Mucosa of gallbladder (tissue), 1 donor: ENCODE measurements at places on chromosomes 13 and 19.

GRCh38 chr13:108528303-108528702 is 101.1 kb upstream of the MYO16 start:
- DNase-seq, result no peak

DNA sequence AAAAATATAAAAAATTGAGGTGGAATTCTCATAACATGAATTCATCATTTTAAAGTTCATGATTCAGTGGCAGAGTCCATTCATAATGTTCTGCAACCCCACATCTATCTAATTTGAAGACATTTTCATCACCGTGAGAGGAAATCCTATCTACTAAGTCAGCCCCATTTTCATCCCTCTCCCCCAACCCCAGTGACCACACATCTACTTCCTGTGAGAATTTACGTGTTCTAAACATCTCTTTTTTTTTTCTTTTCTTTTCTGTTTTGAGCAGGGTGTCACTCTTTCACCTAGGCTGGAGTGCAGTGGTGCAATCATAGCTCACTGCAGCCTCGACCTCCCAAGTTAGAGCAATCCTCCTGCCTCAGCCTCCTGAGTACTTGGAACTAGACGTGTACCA is 17.5 kb downstream of the ATCAY start:
- DNase-seq, result no peak

- no peak for DNase-seq
These were observed 549.1 kb upstream of the MIR17HG start for GRCh38 chr13:90798381-90798780.

DNA sequence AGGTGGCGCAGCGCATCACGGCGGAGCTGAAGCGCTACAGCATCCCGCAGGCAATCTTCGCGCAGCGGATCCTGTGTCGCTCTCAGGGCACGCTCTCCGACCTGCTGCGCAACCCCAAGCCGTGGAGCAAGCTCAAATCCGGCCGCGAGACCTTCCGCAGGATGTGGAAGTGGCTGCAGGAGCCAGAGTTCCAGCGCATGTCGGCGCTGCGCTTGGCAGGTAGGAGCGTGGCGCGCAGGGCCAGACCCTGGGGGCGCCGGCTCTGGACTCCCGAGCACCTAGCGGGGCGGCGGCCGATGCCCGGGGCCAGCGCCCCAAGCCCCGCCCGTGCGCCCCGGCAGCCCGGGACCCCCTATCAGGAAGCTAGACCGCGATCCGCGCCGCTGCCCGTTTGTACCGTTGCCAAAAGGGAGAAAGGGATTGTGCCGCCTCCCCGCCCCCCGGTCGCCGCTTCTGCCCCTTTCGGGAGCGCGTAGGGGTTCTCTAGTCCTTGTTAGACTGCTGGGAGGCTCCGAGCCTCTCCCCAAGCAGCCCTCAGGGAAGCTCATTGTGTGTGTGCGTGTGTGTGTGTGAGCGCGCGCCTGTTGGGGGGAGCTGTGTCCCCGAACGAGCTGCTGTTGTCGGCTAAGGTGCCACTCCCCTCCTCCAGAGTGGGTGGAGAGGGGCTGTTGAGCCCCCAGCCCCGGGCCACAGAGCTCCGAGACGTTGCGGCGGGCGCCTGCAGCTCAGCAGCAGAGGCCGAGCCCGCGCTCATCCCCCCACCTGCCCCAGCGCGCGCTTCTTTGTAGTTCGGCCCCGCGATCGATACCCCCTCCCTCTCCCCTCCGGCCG is 1.5 kb downstream of the ONECUT3 start:
- DNase-seq, result no peak

- DNase-seq, result no peak
These were observed 683.4 kb upstream of the ARGLU1 start for GRCh38 chr13:107251341-107251740.

GRCh38 chr19:48925240-48925843 is 8.2 kb upstream of the DHDH start:
- DNase-seq, result no peak

DNA sequence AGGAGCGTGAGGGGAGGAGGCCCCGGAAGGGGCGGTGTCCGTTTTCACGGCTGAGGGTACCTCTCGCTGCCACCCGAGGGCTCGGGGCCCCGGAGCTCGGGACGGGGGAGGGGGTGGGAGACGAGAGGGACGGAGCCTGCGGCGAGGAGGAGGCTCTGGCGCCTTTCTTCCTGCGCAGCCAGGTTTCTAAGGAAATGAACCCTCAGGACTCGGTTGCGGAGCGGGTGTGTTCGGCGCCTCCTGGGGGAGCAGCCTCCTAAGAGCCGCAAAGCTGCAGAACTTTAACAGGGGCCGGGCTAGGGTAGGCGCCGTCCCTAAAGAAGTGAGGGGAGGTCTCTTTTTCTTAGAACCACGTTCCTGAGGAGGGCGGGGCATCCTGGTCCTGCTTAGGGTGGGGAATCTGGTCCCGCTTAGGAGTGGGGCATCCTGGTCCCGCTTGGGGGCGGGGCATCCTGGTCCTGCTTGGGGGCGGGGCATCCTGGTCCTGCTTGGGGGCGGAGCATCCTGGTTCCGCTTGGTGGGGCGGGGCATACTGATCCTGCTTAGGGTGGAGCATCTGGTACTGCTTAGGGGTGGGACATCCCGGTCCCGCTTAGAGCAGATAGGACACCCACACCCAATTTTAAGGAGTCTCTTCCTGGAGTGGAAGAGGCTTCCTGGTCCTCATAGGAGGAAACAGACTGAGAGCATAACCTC is 6.2 kb downstream of the SYT5 start:
- DNase-seq, result peak; percentile 23

DNA sequence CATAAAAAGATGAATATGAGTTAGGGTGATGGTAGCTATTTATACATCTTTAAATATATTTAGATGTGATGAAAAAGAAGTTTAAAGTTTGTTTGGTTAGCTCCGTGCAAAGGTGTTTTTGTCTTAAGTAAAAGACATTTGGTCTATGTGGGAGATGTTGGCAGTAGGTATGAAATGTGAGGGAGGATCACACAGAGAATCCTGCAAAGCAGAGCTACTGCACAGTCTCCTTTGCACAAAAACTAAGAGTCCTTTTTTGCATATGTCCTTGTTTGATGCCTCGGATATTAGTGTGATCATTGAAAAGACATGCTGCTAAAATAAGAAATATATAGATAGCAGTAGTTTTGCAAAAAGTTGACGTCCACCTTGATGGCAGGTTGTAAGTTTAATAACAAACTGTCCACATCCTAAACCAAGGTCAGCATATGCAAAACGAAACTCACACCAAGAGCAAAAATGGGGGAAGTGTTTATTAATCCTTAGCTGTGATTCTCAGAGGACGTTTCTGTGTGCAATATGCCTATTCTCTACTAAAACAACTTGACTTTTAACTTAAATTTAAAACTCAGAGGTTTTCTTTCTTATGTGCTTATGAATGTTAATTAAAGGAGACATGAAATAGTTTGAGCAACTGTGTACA is 870.1 kb downstream of the PCDH9 start:
- no peak for DNase-seq

- DNase-seq, result no peak
These were observed 74.0 kb upstream of the POMP start for GRCh38 chr13:28584873-28585381.

DNA sequence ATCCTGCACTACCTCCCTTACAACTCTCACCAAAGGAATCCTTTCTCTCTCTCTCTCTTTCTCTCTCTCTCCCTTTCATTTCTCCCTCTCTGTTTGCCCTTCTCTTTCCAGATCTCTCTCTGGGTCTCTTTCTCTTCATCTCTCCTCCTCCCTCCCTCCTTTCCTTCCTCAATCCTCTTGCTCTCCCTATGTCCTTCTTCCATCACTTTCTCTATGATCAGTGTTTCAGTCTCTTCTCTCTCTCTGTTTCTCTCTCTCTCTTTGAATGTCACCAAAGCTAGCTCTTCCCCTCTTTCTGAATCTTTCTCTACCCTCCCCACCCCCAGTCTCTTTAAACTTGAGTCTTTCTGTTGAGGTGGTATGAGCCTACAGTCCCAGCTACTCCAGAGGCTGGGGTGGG is 19.8 kb upstream of the KLK4 start:
- DNase-seq, result no peak

- no peak for DNase-seq
These were observed 11.2 kb downstream of the ZNF317 start for GRCh38 chr19:9151367-9151766.

GRCh38 chr19:35449359-35450043 is 1.4 kb downstream of the FFAR2 start:
- no peak for DNase-seq

- no peak for DNase-seq
These were observed 9.6 kb upstream of the KL start for GRCh38 chr13:33006638-33007037.

DNA sequence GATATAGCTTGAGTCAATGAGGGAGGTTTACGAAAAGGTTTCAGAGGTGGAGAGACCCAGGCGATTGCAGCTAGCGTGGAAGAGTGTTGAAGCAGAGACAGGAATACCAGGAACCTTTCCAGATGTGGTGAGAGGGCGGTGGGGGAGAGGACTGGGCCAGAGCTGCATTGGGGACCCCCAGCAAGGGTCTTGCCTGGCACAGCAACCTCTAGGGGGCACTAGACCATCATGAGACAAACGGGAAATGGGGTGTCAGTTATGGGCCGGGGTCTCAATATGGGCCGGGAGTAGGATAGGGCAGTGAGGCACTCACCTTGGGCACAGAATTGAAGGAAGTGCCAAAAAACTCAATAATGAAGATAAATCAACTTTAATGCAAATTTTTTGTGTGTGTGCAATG is 2.1 kb upstream of the LRP3 start:
- no peak for DNase-seq

DNA sequence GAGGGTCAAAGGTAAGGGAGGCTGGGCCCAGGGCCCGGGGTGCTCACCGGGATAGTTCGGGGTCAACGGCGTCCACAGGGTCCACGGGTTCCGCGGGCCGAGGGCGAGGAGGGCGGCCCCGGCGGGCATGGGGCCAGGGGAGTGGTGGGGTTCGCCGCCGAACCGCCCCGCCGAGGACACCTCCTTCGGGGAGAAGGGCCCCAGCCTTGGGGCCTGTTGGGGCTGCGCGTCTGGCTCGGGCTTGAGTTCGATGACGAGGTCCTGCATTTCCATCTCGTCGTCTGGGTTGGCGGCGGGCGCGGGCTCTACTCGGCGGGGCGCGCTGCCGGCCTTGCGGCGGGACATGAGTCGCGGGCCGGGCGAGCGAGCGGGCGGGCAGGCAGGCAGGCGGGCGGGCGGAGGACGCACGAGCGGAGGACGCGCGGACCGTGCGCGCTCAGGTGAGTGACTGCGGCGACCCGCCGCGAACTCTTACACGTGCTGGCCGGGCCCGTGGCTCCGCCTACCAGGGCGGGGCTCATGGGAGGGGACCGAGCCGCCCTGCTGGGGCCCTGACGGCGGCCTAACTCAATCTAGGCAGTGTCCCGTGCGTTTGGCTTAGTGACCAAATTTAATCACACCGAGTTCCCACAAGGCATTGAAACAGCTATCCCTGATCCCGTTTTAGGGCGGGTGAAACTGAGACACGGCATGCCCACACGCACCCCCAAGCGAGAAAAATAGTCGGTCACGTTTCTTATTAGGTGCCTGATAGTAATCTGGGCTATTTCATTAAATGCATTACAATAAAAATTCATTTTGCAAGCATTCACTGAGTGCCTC is at the start of gene ZNF296:
TSS of gene ZNF296 (minus strand) at position 450 of the 822 bp plus-strand sequence. CDS start at position 345, 105 bp downstream.
- DNase-seq, result peak; percentile 60

- no peak for DNase-seq
These were observed 5.7 kb upstream of the SPACA4 start for GRCh38 chr19:48600679-48601417.

DNA sequence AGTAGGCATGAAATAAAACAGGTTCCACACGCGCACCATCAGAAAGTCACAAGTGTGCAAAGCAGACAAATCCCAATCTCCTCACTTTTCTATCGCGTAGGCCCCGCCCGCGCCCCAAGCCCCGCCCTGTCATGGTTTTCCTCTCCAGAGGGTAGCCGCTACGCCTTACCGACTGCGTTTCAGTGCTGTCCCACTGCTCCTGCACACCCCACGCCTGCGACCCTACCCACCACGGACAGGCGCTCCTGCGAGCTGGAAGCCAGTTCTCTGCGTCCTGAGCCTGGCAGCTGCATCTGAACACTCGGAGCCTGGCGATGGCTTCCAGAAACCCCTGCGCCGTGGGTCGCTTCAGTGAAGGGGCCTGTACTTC is 379 bp upstream of the ZNF470 start:
- DNase-seq, result peak; percentile 19

- DNase-seq, result peak; percentile 20
These were observed 3.1 kb downstream of the NCAN start for GRCh38 chr19:19214892-19215291.

DNA sequence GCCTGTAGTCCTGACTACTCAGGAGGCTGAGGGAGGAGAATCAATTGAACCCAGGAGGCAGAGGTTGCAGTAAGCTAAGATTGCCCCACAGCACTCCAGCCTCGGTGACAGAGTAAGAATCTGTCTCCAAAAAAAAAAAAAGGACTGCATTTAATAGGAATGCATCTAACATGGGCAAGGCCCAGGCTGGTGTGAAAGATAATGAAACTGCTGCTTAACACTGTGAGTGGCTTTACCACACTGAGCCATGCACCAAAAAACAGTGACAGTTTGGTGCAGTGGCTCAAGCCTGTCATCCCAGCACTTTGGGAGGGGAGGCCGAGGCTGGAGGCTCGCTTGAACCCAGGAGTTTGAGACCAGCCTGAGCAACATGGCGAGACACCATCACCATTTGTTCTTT is 8.6 kb downstream of the GTF2F1 start:
- no peak for DNase-seq

DNA sequence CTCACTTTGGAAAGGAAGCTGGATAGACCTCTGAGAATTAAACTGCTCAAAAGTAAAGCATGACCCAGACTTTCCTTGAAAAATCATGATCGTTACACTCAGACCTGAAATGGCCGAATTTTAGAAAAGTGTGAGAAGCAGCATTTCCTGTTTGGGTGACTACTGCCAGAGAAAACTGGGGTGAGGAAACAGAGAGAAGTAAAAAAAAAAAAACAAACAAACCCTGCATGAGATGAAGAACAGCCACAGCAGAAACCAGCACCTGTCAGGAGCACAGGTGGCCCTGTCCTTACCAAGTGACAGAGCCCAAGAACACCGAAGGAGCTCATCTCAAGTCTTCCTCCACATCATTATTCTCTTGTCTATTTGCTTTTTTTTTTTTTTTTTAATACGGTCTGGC is 12.0 kb upstream of the ADPRHL1 start:
- DNase-seq, result no peak

DNA sequence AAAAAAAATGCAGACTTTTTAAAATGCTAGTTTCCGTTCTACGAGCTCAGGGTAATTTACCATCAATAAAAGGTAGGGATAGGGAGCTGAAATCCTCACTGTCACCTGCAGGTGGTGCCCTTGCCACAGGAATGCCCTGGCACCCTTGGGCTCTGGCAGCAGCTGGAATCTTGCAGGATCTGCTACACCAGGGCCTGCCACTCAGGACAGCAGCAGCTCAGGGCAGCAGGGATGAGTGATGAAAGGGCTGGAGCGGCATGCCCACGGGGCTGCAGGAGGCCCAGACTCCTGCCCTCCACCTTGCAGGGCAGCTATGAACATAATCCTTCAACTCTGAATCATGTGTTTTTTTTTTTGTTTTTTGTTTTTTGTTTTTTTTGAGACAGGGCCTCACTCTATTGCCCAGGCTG is 54.0 kb downstream of the GNG7 start:
- DNase-seq, result peak; percentile 76

DNA sequence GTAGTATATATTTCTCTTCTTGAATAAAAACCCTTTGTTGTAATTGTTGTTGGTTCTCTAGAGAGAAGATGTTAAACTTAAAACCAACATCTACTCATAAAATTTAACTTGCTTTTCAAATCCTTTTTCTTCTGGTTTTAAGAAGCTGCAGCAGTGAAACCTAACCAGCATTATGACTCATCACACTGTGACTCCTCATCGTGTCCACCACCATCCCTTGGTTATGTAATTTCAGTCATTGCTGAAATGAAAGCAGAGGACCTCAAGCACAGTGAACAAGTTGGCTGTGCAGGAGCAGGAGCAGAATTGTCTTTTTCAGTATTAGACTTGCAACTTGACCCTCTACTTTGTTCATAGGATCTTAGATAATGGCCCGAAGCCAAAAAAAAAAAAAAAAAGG is 64.9 kb upstream of the HTR2A start:
- DNase-seq, result no peak
